Stimulated activated CD4-positive, alpha-beta T cell treated with anti-CD3 and anti-CD28 coated beads, Interleukin-1b, Interleukin-23, amount 100 ng/mL, for 4 hours (primary cell): ENCODE measurements at places on chromosomes 12 and 14.

GRCh38 chr14:24231263-24232120 lies 675 bp downstream of the NEDD8 start:
- no peak for DNase-seq

GRCh38 chr14:80419345-80419744 lies 208.0 kb upstream of the DIO2 start:
- no peak for DNase-seq

- DNase-seq, result no peak
Observed at GRCh38 chr14:51094282-51094821, 553 bp downstream of the TRIM9 start.

DNA sequence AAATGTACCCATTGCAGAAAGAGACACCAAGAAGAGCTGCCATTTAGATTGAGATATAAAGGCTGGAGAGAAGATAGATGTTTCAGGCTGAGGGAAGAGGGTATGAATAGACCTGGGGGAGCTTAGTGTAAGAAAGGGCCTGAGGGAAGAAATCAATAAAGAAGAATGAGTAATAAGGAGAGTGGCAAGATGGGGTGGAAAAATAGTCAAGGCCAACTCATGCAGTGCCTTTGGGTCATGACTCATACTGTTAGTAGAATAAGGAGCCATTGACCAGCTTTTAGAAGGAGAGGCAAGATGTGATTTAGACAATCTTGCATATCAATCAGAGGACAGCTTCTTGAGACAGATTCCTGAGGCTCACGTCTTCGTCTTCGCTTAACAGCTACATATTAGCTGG lies 287.5 kb downstream of the DUSP6 start:
- DNase-seq, result no peak

DNA sequence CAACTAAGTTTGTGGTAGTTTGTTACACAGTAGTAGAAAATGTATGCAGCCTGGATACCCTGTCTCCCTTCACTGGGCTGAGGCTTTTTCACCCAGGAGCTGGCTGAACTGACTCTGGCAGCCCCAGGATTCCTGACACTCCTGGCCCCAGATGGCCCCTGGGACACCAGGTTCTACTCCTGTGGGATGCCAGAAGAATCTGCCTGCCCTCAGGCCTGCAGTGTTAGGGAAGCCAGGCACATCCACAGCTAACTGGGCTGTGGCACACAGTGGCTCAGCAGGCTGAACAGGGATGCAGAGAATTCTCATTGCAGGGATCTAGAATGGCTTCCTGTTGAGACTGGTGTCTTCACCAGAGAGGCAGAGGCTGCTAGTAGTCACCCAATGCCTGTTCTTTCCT lies 8.5 kb downstream of the IFI27 start:
- no peak for DNase-seq

DNA sequence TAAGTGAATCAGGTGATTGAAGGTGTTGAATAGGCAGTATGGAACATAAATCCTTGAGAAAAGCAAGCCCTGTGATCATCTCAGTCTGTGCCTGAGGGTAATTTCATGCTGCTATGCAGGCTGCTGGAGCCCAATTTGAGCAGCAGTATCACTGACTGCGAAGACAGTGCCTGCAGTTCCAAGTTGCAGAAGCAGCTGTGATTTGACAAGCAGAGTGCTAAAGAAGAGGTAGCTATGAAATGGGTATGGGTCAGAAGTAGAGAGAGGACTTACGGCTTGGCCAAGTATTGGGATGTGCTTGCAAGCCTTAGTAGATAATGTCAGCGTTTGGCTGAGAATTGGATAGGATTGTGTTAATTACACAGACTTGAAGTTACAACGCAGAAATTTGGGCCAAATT lies 22.5 kb downstream of the PIK3C2G start:
- no peak for DNase-seq

DNA sequence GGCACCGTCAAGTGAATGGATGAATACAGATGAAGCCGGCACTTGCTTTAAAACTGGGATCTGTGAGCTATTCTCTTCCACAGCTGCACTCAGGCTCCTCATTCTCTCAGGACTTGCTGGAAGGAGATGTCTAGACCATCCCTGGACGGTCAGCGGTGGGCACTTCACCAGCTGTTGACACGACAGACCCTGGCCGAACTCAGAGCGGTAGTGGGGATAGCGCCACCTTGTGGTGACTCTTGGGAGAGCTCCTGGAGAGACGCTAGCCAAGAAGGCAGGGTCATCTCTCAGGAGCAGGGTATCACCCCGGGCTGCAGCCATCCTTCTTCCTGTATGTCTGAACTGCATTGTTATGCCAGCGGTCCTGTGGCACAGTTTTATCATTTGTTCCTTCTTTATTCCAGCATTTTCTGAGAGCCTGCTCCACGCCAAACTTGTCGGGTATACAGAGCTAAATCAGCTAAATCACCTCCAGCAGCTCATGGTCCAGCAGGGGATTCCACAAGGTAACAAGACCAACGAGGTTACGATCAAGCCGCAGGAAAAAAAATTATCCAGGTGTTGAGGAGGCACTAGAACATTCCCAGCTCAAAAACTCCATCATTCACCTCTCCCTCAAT lies 10.0 kb downstream of the WNT1 start:
- peak; percentile 63 for DNase-seq

DNA sequence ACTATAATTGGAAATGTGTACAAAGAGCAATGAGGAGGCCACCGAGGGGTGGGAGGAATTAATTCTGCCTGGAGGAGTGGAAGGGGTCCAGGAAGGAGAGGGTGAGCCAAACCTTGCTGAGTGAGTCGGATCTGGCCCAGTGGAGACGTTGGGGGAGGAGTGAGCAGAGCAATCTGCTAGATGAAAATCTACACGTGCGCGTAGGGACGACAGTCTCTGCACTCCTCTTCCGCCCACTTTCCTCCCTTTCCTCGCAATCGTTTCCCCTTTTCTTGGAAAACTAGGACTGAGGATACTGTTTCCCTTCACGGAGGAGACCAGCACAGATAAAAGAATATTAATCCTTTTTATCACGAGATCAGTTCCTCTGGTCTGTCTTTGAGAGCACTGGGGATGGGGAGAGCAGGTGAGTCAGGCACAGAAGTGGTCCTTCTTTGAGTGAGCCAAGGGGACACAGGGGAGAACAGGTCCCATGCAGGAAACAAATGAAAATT lies 2.9 kb upstream of the NAB2 start:
- no peak for DNase-seq

DNA sequence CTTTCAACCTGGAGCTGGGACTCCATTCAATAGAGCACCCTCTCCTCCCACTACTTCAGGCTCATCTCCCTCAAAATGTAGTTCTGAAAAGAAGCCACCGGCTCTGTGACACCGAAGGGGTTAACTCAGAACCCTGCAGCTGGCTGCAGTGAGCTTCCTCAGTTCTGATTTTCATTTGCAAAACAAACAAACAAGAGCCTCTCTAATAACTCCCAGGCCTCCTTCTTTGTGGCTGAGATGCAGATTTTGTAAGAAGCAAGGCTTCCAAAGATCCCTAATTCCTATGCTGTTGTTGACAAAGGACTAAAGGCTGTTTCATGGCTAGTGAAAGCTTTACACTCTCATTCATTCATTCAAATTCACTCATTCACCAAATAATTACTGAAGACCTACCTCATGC lies 333.4 kb upstream of the TBX3 start:
- no peak for DNase-seq

DNA sequence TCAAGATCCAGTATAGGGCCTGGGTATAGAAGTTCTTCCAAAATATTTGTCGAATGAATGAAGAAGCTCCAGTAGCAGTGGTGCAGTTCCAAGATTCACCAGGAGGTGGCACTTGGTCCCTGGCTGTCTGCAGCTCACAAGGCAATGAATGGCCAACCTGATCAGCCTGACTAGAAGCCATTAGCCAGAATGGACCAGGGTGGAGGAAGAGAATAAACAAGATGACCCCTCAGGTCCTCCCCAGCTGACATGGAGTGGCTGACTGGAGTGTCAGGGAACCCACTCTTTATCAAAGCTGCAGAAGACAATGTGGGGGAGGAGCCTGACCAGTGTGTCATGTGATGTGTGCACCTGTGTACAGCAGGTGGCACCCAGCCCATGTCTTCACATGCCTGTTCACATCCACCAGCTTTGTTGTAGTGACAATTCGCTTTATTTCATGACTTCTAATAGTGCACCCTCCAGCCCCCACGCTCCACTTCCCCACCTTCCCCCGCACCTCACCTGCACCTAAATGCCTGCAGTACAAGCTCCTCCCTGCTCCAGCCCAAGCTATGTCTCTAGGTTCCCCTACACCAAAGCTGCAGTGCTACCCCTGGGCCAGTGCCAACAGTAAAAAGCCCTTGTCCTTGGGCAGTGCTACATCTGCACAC lies 3.0 kb downstream of the LTBP2 start:
- DNase-seq, result peak; percentile 77

DNA sequence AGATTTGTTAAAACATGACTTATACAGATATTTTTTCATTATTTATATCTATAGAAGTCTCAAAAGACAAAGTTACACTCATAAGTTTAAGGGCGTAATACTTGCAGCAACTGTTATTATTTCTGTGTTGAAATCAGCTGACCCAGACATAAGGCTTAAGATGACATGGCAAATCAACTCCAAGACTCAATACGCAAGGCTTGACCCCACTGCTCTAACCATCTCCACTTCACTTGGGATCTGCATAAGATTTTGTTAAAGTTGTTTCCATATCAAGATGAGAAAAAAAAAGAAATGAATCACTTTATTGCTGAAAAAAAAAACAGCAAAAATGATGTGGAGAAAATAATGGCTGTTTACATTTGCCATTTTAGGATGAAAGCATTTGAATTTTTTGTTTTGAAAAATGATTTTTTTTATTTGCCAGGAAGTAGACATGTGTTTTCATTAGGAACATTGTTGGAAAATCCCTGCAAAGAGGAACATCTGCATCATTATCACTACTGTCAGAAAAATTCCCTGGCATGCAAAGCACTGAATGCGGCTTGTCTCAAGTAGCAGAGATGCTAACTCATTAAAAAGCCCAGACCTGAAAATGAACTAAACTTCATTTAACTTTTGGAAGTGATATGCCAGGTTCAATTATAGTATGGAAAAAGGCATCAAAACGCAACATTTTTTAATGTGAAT lies 73.5 kb downstream of the LIN7A start:
- DNase-seq, result no peak

DNA sequence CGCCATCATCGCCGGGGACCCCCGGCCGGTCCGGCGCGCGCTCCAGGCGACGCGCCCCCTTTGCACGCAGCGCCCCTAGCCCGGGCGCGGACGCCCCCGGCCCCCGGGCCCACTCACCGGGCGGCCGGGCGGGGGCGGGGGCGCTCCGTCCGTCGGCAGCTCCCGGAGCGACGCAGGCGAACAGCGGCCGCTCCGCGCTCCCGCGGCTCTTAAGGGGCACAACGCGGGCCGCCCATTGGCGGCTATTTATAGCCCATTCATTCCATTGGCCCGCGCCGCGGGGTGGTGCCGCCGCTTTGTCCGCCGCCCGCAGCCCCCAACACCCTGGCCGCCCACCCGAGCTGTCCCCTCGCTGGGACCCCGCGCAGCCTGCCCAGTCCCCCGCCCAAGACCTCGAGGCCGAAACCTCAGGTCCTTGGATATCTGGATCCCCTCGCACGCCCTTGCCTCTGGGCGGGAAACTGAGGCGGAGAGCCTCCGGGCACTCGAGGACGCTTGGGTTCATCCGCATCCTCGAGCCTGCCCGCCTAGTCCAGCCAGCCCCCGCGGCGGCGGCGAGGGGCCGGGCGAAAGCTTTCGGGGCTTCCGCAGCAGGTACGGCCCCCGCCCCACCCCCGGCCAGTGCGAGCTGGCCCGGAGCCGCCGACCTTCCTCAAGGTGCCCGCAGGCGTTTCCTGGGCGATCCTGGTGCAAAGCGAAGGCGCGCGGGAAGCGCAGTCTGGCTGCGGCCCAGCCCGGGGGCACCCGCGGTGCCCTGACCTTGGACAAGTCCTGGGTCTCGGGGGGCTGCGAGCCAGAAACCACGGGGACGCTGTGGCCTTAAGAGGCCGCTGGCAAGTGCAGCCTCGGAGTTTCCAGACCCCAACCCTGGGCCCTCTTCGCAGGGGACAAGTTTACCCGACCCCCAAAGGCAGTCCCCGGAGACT lies at the start of gene CKB:
CKB (minus strand) TSS at position 182 of the 926 bp plus-strand sequence. CDS start 337 bp downstream, outside the sequence.
- DNase-seq, result no peak

GRCh38 chr14:98682726-98683125 lies 589.3 kb downstream of the BCL11B start:
- no peak for DNase-seq

DNA sequence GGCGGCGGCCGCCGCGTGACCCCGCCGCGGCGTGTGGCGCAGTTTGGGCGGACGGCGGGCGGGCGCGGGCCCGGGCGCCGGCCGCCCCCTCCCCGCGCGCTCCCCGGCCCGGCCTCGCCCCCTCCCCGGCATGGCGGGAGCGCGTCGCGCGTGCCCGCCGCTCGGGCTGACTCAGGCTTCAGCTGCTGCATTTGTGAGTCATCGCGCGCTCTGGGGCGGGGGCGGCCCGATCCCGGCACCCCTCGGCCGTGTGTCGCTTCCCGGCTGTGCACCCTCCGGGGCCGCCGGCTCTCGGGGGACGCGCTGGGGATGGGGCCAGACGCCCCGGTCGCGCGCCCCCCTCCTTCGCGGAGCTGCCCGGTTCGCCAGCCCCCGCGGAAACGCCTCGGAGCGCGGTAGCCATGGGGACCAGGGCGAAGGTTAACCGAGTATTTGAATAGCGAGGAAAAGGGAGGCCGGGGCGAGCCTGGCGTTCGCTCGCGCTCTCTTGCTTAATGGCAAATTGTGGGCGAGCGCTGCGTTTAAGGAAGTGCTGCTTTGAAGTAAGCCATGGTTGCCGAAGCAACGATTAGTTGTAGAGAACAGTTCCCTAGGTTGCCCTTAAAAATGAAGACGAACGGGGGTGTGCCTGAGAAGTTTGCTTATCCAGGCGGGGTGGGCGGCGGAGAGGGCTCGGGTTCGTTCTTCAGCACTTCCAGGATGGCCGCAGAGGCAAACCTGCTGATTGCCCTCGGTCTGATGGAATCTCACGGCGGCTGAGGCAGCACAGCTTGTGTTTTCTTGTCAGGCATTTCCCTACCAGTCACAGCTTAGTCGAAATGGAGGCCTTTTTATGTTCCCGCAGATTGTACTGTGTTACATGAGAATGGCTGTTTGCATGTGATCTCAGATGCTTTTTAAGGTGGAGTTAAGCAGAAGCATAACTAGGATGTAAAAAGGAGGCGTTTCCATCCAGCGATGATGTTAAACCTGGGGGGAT lies 896 bp downstream of the EIF5 start:
- peak; percentile 84 for DNase-seq
